Omental fat pad (tissue), 4 donors: ENCODE measurements at places on chromosomes 13 and 19. TPM values are rescaled to one million over a fixed set of nuclear protein-coding genes. Genes with fewer than 3 reads are reported as not detected.

The LAIR2 gene
- total RNA-seq = not detected

The CYP2F1 gene
- total RNA-seq = not detected

DNA sequence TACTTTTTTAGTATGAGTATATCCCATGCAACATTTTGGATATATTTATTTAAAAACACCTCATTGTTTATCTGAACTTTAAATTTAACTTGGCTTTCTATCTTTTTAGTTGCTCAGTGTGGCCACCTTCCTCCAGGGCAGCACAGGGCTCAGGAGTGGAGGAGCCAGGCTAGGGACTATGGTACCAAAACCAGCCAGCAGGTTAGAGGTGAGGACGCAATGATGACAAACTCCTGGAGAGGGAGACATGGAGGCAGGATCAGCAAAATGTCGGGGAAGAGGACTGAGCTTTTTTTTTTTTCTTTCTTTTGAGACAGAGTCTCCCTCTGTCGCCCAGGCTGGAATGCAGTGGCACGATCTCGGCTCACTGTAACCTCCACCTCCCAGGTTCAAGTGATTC is 29.6 kb upstream of the CALM3 start:
- no peak for DNase-seq

GRCh38 chr13:27782151-27782550 is 10.1 kb upstream of the GSX1 start:
- DNase-seq = no peak

- no peak for DNase-seq
These were observed 9.6 kb downstream of the ATP11A start for GRCh38 chr13:112699322-112699918.

DNA sequence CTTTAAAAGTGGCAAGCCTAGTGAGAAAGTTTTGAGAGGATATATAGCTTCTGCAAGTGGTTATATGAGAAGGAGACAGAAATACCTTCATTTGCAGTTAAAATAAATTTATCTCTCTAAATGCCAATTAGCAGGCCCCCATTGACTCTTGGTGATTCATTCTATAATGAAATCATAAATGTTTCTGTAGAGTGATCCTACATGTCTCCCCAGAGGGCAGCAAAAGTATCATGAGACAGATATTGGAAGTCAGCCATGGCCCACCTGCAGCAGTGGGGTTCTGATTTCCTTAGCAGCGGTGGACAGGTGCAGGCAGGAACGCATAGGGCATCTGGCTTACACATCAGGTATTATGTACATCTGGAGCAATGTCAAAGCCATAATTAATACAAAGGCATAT is 385.4 kb upstream of the SLC10A2 start:
- DNase-seq = no peak

The CCNA1 gene
- 0.38 TPM for total RNA-seq
